NCI-H524 (cell line): ENCODE measurements at places on chromosomes 16 and 17.

- DNase-seq: no peak
Measured at GRCh38 chr17:56141046-56141839, 12.0 kb upstream of the ANKFN1 start.

DNA sequence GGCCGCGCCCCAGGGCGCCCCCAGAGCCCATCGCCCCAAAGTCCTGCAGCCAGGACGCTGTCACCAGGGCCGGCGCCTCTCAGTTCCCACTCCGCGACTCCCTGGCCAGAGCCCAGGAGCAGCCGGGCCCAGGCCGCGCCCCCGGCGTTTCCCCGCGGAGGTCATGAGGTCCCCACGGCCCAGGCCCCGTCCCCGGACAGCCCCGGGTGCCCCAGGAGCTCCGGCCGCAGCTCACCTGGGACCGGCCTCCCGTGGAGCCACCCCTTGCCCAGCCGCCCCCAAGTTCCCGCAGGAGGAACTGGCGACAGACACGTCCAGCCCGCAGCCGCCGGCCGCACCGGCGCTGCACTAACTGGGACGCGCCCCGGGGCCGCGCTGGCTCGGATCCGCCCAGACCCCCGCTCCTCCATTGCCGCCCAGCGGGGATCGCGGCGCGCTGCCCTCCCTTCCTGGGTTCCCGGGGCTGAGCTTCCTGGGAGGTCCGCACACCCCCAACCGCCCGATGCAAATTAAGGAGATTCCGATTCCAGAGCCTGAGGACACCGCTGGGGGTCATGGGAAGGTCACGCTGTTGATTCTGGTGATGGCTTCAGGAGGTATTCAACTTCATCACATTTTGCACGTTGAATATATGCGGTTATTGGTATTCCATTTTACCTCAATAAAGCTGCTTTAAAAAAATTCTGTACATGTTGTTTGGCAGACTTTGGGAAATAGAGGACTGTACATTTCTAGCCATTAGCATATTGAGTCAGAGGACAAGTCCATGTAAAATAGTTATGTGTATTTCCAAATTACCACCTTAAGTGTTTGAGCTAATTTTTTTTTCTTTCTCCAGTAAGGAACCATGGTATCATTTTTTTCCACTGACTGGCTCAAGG is 9.9 kb downstream of the AHSP start:
- DNase-seq: no peak

- peak; percentile 38 for DNase-seq
Measured at GRCh38 chr17:12180644-12181261, 160.1 kb downstream of the MAP2K4 start.

- no peak for DNase-seq
Measured at GRCh38 chr17:10482252-10482651, 12.9 kb upstream of the MYH4 start.

GRCh38 chr16:17278988-17279387 is 191.8 kb downstream of the XYLT1 start:
- DNase-seq: peak; percentile 30

- peak; percentile 43 for DNase-seq
Measured at GRCh38 chr17:49472527-49472926, 22.6 kb upstream of the NGFR start.

DNA sequence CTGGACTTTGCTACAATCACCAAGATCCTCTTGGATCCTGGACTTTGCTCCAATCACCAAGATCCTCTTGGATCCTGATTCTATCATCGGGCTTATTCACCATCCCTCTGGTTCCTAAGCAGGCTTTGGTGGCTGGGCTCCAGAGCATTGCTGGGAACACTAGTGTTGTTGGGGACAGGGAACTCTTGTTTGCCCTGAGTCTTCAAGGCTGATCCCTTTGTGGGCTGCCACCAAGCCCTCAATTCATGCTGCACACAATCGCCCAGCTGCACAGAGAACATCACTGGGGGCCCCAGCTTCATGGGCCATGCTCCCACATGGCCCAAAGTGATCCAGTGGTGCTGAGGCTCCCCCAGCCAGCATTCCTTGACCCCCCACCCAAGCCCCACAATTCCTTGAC is 88.3 kb downstream of the TMEM132E start:
- no peak for DNase-seq

DNA sequence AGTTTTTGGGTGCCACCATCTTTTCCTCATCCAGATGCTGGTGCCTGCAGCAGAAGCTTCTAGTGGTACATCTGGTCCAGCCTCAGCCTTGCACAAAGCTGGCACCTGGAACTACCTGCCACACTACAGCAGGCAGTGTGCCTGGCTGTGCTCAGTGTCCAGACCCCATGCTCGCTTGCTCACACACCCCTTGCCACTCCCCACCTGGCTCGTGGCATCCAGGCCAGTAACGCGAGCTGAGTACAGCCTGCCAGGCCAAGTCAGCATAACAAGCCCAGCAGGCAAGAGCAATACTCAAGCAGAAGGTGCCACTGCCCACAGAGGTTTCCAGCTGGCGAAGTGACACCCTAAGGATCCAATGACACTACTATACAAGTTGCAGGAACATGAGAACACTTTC is 29.7 kb upstream of the KIF2B start:
- no peak for DNase-seq

- no peak for DNase-seq
Measured at GRCh38 chr17:76091526-76092286, 11.9 kb downstream of the EXOC7 start.

DNA sequence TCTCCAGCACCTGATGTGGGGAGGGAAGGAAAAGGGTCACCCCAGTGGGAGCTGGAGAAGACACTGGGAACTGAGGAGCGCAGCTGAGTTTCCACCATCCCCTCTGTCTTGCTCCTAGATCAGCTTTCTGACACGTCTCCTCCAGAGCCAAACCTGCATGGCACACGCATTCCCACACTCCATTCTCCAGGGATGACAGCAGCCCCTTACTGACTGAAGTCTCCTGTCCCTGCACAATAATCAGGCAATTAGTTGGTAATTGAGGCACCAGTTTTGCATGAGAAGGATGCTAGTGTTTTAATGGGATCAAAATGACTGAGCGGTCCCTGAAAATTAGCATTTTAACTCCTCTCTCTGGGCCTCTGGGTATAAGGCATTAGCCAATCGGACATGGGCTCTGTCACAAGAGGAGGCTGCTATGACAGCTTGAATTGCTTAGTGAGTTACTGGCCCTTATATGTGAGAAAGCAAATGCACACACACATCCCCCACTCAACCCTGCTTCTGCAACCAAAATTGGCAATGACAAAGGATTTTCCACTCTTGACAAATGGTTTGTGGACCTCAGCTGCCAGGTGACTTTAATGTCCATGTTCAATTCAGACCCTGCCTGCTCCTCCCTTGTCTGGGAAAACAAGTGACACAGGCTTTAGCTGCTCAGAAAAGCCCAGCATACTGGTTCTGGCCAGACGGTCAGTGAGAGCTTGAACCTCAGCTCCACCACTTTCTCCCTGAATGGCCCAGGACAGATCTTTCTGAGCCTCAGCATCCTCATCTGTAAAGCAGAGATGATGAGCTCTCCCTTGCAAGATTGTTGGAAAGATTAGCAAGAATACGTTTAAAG is 57.2 kb upstream of the SREBF1 start:
- DNase-seq: no peak

GRCh38 chr16:397736-398332 is 835 bp downstream of the NME4 start:
- peak; percentile 17 for DNase-seq

- peak; percentile 39 for DNase-seq
Measured at GRCh38 chr16:48613061-48613957, 3.3 kb upstream of the N4BP1 start.

DNA sequence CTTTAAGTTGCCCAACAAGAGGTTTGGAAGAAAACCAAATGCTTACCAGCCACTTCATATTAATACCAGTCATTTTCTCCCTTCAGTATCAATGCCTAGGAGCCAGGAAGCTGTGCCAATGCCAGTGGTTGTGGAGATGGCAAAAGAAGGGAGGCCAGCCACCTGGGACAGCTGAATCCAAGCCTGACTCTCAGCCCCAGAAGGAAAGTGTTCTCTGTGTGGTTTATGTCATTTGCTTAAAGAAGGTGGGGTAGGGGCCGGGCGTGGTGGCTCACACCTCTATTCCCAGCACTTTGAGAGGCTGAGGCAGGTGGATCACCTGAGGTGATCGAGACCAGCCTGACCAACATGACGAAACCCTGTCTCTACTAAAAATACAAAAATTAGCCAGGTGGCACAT is 13.4 kb downstream of the C17orf78 start:
- DNase-seq: no peak

- DNase-seq: no peak
Measured at GRCh38 chr17:82751171-82751570, 694 bp upstream of the TBCD start.

- no peak for DNase-seq
Measured at GRCh38 chr16:75575958-75576357, 9.8 kb downstream of the GABARAPL2 start.

GRCh38 chr16:63613701-63614100 is 1508.2 kb downstream of the CDH11 start:
- no peak for DNase-seq

- DNase-seq: no peak
Measured at GRCh38 chr16:19784183-19784736, 66.2 kb downstream of the IQCK start.

DNA sequence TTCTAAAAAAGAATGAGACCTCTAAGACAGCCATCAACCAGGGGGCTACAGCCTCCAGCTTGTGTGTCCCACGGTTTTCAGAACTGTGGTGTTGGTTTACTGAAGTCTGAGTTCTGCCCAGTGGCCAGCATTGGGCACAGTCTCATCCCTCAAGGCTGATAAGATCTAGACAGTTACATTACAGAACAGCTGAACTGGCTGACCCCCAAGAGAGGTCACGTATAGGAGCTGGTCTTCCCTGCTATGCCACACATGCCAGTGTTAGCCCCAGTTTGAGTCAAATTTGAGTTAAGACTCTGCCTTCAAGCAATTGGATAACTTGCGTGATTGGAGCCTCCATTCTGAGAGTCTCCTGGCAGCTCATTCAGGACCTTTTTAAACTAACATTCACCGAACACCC is 14.8 kb upstream of the NUP93 start:
- no peak for DNase-seq

DNA sequence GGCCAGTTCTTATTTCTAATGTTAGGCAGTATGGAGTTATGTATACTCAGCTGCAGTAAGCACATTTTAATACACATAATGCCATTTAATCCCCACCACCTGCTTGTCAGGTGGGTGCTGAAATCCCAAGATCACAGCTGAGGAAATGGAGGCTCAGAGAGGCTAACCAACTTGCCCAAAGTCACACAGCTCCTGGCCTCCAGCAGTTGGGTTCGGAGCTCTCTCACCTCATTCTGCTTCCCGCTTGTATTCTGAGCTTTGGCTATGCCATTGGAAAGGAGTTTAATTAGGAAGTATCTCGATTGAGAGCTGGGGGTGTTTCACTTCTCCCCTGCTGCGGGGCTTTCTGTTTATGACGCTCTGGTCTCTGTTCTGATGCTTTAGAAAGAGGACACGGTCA is 72.6 kb upstream of the CACNG5 start:
- DNase-seq: no peak

- DNase-seq: no peak
Measured at GRCh38 chr16:66705790-66706505, 9.4 kb upstream of the CMTM4 start.

DNA sequence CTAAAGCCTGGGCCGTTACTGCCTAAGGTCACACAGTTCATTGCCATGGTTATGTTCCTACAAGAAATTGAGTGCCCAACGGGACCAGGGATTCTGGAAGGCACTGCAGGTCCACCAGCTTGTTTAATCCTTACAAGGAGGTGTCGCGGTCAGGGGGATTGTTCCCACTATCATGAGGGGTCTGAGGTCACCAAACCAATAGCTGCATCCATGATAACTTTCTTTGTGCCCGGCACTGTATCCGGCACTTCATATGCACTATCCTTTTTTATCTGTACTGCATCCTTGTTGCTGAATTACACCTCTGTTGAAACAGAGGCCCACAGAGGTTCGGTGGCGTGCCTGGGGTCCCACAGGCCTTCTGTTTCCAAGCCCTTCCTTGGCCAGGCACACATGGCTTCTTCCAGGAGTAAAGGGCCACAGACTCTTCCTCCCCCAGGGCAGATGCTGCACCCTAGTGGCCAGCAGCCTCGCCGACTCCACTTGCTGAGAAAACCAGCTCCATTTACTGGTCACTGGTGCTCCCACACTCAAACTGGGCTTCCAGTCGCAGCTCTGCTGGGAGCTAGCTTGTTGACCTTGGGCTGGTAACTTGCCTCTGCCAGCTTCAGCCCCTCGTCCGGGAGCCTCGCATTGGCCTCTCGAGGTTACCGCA is 82.0 kb upstream of the PLCG2 start:
- peak; percentile 72 for DNase-seq

- no peak for DNase-seq
Measured at GRCh38 chr16:9176547-9177418, 85.3 kb downstream of the HAPSTR1 start.
